Osteoblast (primary cell): ENCODE measurements at places on chromosomes 5 and 9. TPM values are rescaled to one million over a fixed set of nuclear protein-coding genes. Genes with fewer than 3 reads are reported as not detected.

SOWAHA gene
- total RNA-seq: under 0.01 and 0.29 TPM in 2 replicates

MLANA gene
- under 0.01 TPM in 1 of 2 replicates, not detected in the other for total RNA-seq

TLX3 gene
- not detected in 2 replicates for total RNA-seq

MSX2 gene
- total RNA-seq: 1.5 and 2.2 TPM in 2 replicates

RNF145 gene
- 37.7 and 38.4 TPM in 2 replicates for total RNA-seq
